Activated CD8-positive, alpha-beta memory T cell treated with anti-CD3 and anti-CD28 coated beads for 1 hour (primary cell): ENCODE measurements at places on chromosomes 4 and X.

DNA sequence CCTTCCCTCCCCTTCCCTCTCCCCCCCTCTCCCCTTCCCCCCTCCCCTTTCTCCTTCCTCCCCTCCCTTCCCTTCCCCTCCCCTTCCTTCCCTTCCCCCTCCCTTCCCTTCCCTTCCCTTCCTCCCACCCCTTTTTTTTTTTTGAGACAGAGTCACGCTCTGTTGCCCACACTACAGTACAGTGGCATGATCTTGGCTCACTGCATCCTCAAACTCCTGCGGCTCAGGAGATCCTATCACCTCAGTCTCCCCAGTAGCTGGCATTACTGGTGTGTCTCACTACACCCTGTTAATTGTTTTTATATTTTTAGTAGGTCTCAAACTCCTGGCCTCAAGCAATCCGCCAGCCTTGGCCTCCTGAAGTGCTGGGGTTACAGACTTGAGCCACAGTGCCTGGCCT lies 66.6 kb downstream of the TBC1D9 start:
- DNase-seq = no peak

DNA sequence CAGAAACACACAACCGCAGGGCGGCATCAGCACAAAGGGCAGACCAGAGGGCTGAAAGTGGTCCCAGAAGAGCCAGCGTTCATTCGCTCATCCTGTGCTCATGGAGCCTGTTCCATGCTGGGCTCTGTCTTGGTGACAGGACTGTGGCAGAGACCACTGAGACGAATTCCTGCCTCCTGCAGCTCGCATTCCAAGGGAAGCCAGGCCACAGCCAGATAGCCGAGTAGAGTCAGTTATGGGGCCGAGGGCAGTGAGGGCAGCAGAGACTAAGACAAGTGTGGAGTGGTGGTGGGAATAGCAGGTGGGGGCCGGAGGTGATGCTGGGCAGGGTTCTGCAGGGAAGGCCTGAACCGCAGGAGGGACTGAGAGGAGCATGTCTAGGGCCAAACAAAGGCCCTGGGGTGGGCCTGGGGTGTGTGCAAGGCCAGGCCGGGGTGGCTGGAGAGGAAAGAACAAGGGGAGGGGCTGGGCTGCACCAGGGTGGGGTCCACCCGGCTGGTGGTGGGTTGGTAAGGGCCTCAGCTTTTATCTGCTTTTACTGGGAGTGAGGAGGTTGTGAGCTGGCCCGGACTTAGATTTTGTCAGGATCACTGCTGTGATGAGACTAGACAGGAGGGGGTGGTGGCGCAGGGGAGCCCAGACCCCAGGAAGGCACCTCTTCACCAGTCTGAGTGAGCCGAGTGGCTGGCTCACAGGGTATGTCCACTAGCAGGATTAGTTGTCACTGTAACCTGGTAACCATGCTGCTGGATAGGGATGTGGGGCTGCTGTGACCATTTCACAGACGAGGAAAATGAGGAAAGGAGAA lies 6.3 kb downstream of the PSAPL1 start:
- no peak for DNase-seq

DNA sequence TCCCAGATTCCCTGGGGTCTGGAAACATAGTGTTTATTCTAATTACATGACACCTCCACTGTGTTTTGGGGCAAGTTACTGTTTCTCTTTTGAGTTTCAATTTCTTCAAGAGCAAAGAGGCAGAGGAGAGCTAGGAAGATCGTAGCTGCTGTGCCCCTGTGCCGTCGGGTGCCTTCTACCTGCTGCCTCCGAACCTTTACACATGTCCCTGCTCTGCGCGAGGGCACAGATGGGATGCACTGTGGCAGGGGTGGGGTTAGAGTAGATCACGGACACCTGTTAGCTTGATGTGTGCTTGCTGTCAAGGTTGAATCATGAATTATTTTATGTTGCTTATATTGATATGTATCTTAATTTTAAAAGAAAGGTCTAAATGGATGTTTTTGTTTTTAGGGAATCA lies 71.1 kb upstream of the MSANTD1 start:
- DNase-seq = no peak

GRCh38 chrX:118761939-118762707 lies 34.7 kb downstream of the IL13RA1 start:
- DNase-seq = no peak

DNA sequence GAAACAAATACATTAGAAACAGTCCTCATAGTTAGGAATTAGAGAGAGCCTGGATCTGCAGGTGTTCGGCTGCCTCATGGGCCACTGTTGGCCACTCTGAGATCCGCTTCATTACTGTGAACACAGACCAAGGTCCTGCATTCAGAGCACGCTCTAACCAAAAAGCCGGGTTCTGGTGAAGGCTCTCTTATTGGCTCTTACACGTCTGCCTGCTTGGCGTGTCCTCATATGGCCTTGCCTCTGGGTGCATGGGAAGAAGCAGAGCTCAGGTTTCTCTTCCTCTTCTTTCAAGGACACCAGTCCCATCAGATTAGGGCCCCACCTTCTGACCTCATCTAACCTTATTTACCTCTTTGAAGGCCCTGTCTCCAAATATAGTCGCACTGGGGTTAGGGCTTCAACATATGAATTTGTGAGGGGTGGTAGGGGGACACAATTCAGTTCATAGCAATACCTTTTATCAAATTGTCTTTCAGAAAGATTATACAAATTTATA lies 37.1 kb upstream of the ELF2 start:
- DNase-seq = no peak

DNA sequence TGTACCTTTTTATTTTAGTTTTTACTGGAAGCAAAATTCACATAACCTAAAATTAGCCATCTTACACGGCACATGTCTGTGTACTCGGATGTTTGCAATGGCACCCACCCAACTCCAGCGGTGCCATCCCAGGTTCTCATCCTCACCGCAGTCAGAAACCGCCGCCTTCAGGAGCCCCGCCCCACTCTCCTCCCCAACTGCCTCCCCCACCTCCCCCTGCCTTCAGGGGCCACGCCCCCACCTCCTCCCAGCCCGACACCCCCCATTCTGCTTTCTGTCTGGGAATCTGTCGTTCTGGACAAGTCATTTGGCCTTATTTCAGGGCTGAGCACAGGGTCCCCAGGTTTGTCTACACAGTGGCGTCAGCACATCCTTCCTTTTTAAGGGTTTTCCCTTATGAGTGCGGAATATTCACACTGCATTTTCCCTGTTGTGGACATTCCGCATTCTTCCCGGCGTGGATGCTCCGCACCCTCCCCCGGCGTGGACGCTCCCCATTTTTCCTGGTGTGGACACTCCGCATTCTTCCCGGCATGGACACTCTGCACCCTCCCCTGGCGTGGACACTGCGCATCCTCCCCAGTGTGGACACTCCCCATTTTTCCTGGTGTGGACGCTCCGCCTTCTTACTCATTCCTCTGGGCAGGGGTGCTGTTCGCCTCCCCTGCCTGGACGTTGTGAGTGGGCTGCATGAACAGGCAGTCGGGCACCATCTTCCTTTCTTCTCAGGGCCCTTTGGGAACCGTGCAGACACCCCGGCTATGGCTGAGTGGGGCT lies 135.4 kb upstream of the NKX1-1 start:
- DNase-seq = no peak

- DNase-seq = no peak
Observed at GRCh38 chr4:147050356-147050765, 104.7 kb upstream of the TTC29 start.

GRCh38 chr4:54050214-54050904 lies 14.0 kb downstream of the CHIC2 start:
- no peak for DNase-seq

- DNase-seq = no peak
Observed at GRCh38 chr4:103802766-103803165, 83.0 kb upstream of the TACR3 start.

DNA sequence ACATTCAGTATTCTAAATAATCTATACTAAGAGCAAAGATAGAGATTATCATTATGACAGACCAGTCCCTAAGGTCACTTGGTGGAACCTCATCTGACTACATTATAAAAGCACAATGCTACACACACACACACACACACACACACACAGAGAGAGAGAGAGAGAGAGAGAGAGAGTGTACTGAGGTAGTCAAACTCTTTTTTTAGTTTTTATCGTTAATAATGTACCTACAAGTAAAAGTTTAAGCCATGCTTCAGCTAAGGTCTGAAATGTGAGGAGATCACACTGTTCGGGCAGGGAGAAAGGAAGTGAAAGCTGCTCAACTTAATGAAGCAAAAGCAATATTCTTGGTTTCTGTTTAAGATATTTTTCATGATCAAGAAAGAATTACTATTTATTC lies 75.8 kb upstream of the CCDC160 start:
- DNase-seq = no peak

DNA sequence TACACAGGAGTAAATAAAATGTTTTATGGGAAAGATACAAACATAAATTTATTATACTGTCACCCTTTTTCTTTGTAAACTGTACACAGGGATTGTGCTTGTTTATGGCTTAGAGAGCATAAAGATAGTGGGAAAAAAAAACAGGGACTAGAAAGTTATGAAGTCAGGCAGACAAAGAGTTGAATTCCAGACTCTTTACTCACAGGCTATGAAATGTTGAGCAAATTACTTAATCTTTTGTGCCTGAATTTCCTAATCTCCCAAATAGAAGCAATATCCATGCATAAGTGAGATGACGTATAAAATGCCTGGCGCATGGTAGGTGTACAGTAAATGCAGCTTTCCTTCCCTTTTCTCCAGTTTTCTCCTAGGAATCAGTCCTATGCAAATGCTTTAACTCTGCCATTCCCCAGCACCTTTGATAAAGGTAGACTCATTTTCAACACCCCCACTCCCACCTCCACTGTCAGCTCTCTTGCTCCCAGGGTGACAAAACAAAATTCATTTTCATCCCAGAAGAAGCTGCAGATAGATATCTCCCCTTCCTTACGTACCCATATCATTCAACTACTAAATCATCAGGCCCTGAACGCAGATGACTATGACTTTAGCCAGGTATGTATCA lies 44.5 kb upstream of the BTC start:
- DNase-seq = no peak

DNA sequence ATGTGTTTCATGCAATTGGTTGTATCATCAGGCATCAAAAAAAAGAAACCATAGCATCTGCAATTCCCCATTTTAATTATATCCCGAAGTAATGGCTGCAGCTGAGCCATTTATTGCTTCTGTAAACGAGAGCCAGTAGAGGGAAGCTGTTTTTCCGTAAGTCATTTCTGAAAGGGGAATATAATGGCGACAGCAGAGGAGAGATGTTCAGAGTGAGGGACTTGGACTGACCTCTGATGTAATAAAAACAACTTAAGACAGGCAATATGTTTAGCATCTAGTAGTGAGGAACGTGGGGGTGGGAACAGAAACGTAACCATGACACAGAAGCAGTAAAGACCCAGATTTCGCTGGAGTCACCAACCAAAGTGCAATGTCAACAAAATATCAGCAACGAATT lies 31.5 kb upstream of the NAA11 start:
- no peak for DNase-seq

GRCh38 chr4:26197018-26197779 lies 123.6 kb upstream of the RBPJ start:
- peak; percentile 5 for DNase-seq

DNA sequence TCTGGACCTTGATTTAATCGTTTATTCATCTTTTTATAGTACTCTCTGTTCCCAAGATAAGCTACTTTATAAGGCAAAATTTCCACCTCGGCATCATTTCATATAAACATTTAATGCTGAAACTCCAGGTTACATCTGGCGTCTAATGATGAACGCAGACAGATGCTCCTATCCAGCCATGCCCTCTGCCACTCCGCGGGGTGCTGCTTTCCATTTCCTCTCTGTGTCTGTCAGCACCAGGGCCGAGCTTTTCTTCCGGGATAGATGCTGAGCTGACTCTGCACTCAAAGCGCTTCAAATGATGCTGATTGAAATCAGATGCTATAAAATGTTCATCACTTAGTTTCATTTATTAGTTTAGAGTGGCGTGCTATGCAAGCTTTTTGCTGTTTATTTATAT lies 80.5 kb upstream of the HELT start:
- no peak for DNase-seq

DNA sequence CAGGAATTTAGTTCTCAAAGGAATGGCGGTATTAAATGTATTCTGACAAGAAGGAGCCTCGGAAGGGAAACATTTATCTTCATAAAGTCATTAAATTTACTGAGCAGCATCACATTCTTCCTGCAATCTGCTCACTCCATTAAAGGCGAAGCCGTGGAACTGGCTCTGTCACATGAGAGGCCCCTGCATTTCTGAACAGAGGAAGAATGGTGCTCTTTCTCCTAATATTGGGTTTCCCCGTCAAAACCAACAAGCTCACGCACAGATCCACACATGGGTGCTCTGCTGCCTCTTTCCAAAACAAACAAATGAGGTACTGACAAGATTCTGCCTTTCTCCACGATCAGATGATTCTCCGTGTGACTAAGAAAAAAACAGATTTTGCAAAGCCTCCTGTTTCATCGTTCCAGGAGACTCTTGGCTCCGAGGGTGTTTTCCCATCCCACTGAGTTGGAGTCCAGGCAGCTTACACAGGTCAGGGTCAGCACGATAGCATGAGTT lies 191.2 kb downstream of the IDS start:
- DNase-seq = no peak

DNA sequence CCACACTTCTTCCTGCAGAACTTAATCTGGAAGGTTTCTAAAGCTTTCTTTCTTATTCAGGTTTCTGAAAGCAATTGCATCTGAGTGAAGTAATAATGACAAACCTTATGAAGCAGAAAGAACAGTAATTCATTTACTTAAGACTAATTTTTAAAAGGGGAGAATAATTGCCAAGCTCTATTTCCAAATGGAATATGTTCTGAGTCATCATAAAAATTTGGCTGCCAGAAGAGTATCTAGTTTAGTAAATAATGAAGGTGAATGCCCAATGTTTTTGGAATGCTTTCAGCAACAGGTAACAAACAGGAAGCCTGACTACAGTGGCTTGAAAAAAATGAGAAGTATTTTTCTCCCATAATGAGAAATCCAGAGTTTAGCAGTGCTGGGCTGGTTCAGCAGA lies 227.3 kb upstream of the TET2 start:
- no peak for DNase-seq

DNA sequence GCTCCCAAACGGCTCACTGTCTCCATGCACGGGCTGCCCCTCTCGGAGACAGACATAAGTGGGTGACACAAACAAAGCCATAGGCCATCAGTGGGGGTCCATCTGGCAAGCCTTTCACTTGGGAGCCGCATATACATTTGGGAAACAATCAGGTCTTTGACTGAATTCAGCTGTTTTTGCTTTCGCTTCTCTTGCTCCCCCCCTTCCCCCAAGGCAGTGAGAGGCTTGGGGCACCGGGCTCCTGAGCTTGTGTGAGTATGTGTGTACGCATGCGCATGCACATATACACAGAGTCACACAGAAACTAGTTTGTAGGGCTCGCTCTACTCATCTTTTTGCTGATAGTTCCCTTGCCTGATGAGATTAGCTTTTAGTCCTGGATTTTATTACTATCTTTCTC lies 284.4 kb downstream of the AFF2 start:
- DNase-seq = no peak

- DNase-seq = no peak
Observed at GRCh38 chr4:122091397-122091796, 60.7 kb upstream of the BLTP1 start.

- DNase-seq = no peak
Observed at GRCh38 chr4:12697970-12698369, 786.2 kb downstream of the RAB28 start.

GRCh38 chr4:38682336-38682735 lies 18.3 kb downstream of the KLF3 start:
- DNase-seq = no peak
